CD8-positive, alpha-beta T cell (primary cell): ENCODE measurements at places on chromosomes 2 and 18.

DNA sequence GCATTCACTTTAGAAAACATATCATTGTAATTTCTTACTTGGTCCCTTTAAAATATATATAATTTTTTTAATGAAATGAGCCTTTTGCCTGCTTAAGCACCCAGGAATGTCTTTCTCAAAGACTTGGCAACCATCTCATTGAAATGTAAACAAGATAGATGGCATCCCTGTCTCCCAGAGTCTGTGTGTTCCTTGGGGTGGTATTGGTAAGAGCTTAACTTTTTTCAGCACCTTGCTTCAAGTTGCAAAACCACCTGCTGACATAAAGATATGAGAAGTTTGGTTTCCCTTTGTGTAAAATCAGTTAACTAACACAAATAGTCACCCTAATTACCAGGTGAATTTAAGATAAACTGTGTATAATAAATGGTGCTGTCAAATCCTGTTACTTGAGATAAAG lies 266.9 kb downstream of the DSC3 start:
- no peak for DNase-seq

- no peak for DNase-seq
These were observed 1.2 kb downstream of the SLC39A6 start for GRCh38 chr18:36127836-36128529.

GRCh38 chr18:48694295-48694694 lies 155.5 kb downstream of the CTIF start:
- DNase-seq, result no peak

DNA sequence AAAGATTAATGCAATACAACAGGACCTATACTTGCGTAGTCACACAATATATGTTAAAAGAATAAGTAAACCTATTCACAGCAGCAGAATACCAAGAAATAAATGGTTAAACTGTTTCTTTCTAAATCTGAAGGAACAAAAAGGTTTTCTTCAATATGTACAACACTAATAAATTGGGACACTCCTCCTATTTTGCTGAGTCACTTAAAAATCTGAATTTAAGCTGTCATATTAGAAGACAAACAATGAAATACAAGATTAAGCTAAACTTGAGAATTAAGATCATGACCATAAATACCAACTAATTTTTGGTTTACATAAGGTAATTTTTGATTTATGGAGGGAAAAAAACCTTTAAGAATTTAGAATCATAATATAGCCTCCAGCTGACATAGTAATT lies 92.8 kb downstream of the ARHGEF33 start:
- DNase-seq, result no peak

DNA sequence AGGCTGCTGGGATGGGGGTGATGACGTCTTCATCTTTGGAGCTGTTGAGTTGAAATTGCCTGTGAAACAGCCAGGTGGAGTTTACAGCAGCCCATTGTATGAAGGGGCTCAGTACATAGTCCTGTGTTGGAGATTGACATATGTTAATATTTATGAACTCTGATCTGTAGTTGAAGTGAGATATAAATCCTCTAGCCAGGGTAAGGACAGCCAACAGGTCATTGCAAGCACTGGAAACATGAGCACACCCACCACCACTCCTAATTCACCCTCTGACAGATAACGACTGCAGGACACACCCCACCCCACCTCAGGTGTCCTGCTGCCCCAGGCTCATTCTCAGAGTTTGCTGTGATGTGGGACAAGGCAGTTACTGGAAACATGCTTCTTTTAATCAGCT lies 112.4 kb upstream of the TRIB2 start:
- no peak for DNase-seq

DNA sequence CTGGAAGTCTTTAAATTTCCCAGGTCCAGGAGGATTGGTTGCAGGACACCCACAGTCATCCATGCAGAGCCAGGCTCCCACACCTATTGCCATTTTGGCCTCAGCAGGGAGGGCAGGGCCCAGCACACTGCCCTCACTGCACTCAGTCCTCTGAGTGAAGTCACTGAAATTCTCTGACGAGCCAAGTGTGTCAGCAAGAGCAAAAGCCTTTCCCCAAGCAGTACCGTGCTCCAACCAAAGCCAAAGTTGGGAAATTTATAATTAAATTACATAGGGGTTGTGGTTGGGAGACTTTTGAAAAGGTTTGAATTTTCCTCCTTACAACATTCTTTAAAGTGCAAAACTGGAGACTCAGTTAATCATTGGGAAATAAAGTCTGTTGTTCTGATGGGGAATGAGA lies 98.5 kb upstream of the CD226 start:
- no peak for DNase-seq

GRCh38 chr2:71498261-71498701 lies 44.9 kb downstream of the DYSF start:
- no peak for DNase-seq

DNA sequence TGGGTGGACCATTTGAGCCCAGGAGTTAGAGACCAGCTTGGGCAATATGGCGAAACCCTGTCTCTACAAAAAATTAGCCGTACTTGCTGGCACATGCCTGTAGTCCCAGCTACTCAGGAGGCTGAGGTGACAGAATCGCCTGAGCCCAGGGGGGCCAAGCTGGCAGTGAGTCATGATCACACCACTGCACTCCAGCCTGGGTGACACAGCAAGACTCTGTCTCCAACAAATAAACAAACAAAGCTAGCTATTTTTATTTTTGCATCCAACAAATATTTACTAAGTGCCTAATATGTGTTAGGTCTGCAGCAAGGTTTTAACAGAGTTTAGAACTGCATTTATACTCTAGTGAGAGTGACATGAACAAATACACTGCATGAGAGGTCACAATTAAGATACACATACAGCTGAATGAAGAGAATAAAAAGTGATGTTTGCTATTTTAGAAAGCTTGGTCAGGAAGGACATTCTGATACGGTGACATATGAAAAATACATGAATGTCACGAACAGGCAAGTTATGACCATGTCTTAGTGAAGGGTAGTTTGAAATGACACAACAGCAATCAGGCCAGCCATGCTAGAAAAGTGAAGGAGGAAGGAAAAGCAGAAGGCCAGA lies 83.2 kb upstream of the FRZB start:
- DNase-seq, result peak; percentile 1

- DNase-seq, result no peak
These were observed 1473.2 kb downstream of the LRP1B start for GRCh38 chr2:140657657-140658056.

DNA sequence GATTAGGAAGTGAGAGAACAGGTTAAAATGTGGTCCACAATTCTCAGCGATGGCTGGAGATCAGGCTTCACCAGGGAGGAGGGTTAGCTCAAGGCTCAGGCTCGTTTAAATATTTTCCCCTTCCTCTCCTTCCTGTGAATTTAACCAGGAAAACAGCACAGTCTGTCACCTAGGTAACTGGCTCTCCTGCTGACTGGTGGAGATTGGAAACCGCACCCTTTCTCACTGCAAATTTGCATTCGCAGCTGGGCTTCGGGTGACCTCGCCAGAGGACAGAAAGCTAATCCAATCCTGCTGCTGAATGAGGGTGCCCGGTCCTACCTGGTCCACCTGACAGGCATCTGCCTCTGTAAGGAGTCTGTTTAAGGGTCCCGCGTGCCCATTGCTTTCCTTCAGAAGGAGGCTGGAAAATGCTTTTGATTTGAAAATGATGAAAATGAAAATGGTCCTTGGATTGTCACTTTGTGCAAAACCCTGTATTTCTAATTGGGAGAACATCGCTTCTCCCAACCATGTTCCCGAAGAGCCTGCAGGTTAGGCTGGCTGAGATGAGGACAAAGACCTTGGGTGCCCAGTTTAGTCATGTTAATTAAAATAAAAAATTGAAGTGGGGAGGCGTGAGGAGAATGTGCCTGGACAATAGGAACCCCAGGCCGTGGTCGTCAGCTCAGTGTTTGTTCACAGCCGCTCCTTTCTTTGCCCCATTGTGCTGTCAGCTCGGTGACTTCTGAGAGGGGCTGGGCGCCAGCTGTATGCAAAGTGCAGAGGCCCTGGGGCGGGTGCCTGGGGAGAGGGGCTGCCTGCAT lies 43.4 kb upstream of the MTCL1 start:
- no peak for DNase-seq

- DNase-seq, result no peak
These were observed 20.0 kb downstream of the DAPL1 start for GRCh38 chr2:158815166-158815565.

- DNase-seq, result no peak
These were observed 22.9 kb upstream of the NCKAP5 start for GRCh38 chr2:133591164-133591563.

DNA sequence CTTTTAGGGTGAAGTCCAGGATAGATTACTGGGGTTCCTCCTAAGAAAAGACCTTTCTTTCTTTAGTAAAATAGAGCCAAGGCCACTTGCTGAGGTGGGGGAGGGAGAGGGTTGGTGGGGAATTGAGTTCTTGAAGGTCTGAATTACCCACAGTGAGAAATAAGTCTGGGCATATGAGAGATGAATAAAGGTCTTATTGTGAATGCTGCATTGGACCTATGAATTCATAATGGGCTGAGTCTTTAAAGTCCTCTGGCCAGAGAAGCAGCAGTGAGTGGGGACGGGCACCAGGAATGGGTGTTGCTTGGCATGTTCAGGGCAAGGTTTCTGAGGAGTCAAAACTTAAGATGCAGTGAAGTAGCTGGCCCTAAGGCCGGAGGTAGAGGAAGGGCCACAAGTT lies 10.5 kb downstream of the MAPRE3 start:
- no peak for DNase-seq

DNA sequence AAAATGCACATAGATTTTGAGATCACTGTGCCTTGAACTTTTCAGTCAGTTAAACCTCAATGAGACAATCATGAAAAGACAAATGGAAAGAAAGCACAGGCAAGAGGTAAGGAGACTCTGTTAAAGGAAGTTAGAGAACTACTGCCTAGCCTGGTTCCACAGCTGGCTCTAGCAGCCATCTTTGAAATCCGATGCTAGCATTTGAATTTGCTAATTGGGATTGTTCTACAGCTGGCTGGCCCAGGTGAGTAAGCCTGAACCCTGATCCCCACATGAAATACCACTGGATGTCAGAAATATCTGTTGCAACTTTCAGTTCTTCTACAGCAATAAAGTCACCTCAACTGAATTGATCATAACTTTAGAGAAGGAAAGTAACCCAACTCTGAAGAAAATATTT lies 315.2 kb upstream of the CHAC2 start:
- no peak for DNase-seq

DNA sequence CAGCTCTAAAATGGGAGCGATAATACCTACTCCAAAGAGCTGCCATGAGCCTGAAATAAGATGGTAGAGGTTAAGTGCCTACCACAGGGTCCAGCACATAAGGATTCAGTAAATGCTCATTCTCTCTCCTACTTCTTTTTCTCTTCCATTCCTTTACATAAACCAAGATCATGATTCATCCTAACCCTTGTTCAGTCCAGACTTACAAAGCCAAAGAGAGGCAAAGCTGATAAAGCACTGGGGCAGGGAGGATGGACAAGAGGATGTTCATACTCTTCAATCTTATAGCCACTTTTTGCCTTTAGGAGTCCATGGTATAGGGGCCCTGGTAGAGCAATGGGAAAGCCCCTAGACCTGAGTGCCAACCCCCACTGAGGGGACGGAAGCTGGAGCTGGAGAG lies 75.6 kb upstream of the PKDCC start:
- DNase-seq, result no peak

GRCh38 chr2:184030245-184030644 lies 568.1 kb upstream of the ZNF804A start:
- DNase-seq, result no peak

- DNase-seq, result no peak
These were observed 76.9 kb downstream of the MYO1B start for GRCh38 chr2:191321861-191322662.

GRCh38 chr2:241123816-241124536 lies 21.9 kb upstream of the MTERF4 start:
- peak; percentile 58 for DNase-seq

DNA sequence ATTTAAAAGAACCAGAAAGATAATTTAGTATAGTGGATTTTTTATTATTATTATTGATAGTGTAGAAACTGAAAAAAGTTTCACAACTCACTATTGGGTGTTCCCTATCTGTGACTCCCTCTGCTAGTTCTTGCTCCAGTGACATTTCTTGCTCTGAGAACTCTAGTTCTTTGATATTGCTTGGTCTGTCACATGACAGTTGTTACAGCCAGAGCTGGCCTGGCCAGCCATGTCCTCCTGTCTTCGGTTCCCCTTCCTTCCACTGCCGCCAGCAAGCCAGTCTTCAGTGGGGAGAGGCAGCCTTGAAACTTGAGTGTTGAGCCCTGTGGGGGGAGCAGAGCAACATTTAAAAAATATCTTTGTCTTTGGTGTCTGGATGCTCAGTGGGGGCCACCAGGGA lies 7.6 kb upstream of the THOC1 start:
- no peak for DNase-seq

DNA sequence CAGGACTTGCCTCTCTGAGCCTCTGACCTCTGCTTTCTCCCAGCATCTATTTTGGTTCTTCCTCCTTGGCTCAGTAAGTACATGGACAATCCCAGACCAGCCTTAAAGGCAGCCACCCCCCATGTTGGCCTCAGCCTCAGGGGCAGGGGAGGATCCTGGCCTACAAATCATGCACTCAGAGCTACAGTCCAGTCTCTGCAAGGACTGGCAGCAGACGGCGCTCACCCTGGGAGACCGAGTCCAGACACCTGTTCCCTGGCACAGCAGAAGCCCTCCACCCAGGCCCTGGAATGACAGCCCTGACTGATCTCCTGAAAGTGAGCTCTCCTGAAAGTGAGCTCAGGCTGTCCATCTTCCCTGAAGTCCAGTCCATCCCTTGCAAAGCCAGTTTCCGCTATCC lies 25.7 kb upstream of the PTPN4 start:
- peak; percentile 9 for DNase-seq

- peak; percentile 22 for DNase-seq
These were observed 1.6 kb upstream of the ALKAL2 start for GRCh38 chr2:289362-290089.

GRCh38 chr2:234650911-234651310 lies 154.0 kb upstream of the ARL4C start:
- no peak for DNase-seq

- DNase-seq, result no peak
These were observed 570.0 kb upstream of the GCFC2 start for GRCh38 chr2:76280686-76281085.

- DNase-seq, result no peak
These were observed 101.5 kb upstream of the CCDC195 start for GRCh38 chr2:224817676-224818075.

- DNase-seq, result no peak
These were observed 206.0 kb downstream of the AGPS start for GRCh38 chr2:177598326-177599138.

- DNase-seq, result no peak
These were observed 55.9 kb upstream of the RTN4 start for GRCh38 chr2:55106148-55106547.

GRCh38 chr2:144701259-144701658 lies 181.3 kb upstream of the ZEB2 start:
- no peak for DNase-seq

- DNase-seq, result no peak
These were observed 110.6 kb downstream of the CEP192 start for GRCh38 chr18:13101659-13102197.

DNA sequence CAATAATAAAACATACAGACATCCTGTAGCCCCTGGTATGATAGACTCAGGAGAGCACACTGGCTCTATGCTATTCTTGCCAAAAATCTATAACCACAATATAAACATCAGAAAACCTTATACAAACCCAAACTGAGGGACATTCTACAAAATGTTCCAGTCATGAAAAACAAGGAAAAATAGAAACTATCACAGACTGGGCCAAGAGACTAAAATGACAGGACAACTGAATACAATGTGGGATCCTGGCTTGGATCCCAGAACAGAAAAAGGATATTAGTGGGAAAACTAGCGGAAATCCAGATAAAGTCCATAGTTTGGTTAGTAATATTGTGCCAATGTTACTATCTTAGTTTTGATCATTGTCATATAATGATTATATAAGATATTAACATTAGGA lies 29.6 kb upstream of the EPAS1 start:
- DNase-seq, result no peak
